ENCODE measurements at places on chromosomes 5 and 9.

DNA sequence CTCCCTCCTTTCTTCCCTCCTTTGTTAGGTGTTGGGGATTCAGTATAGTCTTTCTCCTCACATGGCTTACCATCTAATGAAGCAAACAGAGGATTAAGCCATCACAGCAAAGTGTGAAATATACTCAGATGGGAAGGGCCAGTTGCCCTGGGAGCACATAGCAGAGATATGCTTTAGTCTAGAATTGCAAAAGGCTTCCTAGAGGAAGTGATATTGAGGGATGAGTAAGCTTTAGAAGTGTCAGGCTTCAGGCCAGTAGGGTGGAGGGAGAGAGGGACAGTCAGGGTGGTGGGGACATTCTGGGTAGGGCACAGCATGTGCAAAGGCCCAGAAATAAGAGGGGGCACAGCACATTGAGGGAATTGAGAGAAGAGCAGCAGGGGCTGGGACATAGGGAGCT lies 46.2 kb upstream of the GLRA1 start:
- no peaks in the 10 kb centered on the region for H3K27me3 ChIP-seq
- no peak overlapping the region for H3K4me3 ChIP-seq
- no peak for DNase-seq
- H3K27ac ChIP-seq = no peak overlapping the region
- H3K4me1 ChIP-seq = no peaks in the 10 kb centered on the region
- H3K36me3 ChIP-seq = no peaks in the 10 kb centered on the region

GRCh38 chr5:17132444-17133083 lies 84.9 kb upstream of the BASP1 start:
- H3K4me3 ChIP-seq = no peak overlapping the region
- DNase-seq = peak; percentile 48
- no peaks in the 10 kb centered on the region for H3K27me3 ChIP-seq
- H3K27ac ChIP-seq = no peak overlapping the region

DNA sequence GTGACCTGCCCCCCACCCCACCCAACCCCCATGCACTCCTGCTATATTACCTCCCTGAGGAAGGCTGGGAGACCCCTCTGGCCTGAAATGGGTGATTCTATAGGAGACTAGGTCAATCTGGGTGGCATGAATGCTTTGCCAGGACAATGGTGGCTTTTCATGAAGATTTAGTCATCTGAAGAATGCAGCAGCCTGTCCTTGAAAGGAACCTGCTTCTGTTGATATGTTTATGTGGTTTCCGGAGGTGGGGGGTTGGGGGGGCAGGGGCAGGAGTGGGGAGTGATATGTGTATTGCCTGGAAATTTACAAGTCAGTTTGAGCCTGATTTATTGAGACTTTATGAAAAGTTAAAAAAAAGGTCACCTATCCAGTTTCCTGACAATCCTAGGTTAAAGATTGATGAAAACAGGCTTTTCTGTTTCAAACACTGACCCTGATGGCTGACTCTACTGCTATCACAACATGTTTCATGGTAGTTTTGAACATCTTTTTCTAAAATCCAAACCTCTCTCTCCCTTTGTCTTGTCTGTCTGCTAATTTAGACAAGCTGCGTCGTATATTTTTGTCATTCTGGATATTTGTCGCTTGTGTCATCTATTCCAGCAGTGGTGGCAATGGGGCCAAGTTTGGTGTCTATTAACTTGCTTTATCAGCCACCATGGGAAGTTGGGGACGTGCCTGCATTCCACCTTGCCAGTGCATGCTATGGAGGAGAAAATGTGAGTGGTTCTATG lies 153.7 kb upstream of the EGFLAM start:
- H3K27ac ChIP-seq = peak overlapping the region; percentile 23
- H3K36me3 ChIP-seq = no peaks in the 10 kb centered on the region
- no peaks in the 10 kb centered on the region for H3K27me3 ChIP-seq
- H3K4me1 ChIP-seq = peaks cover 8% of the 10 kb centered on the region

DNA sequence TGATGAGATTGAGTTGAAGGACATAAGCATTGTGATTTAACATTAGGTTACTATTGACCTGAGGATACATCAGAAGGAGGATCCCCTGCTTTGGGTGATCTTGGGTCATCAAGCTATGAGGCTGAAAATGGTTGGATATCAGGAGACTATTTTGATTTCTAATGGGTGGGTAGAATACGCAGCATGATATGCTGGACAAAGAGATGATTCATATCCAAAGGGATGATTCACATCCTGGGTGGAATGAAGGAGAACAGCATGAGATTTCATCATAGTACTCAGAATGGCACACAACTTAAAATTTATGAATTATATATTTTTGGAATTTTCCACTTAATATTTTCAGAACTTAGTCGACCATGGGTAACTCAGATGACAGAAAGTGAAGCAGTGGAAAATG lies 1759.5 kb upstream of the C9orf72 start:
- no peaks in the 10 kb centered on the region for H3K4me1 ChIP-seq
- H3K4me3 ChIP-seq = no peak overlapping the region
- H3K27me3 ChIP-seq = no peaks in the 10 kb centered on the region
- no peak overlapping the region for H3K27ac ChIP-seq

- no peak overlapping the region for H3K27ac ChIP-seq
- no peak for DNase-seq
- no peak overlapping the region for H3K4me3 ChIP-seq
- H3K27me3 ChIP-seq = no peaks in the 10 kb centered on the region
- H3K36me3 ChIP-seq = no peaks in the 10 kb centered on the region
These were observed 72.2 kb downstream of the PRDM9 start for GRCh38 chr5:23579566-23579965.

GRCh38 chr5:33827018-33827707 lies 64.6 kb downstream of the ADAMTS12 start:
- H3K36me3 ChIP-seq = no peaks in the 10 kb centered on the region
- no peak for DNase-seq
- no peak overlapping the region for H3K4me3 ChIP-seq

GRCh38 chr5:170442921-170443320 lies 53.8 kb upstream of the KCNMB1 start:
- DNase-seq = no peak
- H3K27ac ChIP-seq = no peak overlapping the region
- H3K4me1 ChIP-seq = peaks cover 3% of the 10 kb centered on the region
- no peaks in the 10 kb centered on the region for H3K36me3 ChIP-seq
- no peaks in the 10 kb centered on the region for H3K27me3 ChIP-seq

DNA sequence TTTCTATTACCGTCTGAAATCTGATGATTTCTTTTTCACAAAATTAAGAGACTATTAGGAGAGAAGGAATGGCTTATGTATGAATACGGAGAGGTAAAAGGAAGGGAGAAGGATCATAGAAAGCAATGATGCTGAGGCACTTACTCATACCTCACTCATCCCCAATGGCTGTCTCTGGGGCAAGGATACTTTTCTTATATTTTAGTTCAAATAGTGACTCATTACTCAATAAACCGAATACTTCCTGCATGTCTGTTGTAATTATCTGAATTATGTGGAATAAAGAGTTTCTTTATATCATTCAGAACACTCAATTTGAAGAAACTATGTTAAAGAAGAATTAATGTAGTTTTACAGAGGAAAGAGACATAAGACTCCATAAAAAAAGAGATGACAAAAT lies 284.5 kb upstream of the NUDT12 start:
- H3K4me3 ChIP-seq = no peak overlapping the region
- no peaks in the 10 kb centered on the region for H3K36me3 ChIP-seq
- H3K27me3 ChIP-seq = no peaks in the 10 kb centered on the region
- no peaks in the 10 kb centered on the region for H3K4me1 ChIP-seq
- no peak for DNase-seq

GRCh38 chr5:179889885-179890284 lies 17.8 kb downstream of the TBC1D9B start:
- H3K27me3 ChIP-seq = no peaks in the 10 kb centered on the region
- H3K4me3 ChIP-seq = no peak overlapping the region
- H3K4me1 ChIP-seq = no peaks in the 10 kb centered on the region
- no peak overlapping the region for H3K27ac ChIP-seq
- H3K36me3 ChIP-seq = peaks cover 8% of the 10 kb centered on the region

- peak; percentile 66 for DNase-seq
- peak overlapping the region; percentile 37 for H3K27ac ChIP-seq
- H3K36me3 ChIP-seq = no peaks in the 10 kb centered on the region
These were observed 1823.9 kb upstream of the CDH9 start for GRCh38 chr5:28862137-28862859.

- DNase-seq = peak; percentile 88
- H3K4me1 ChIP-seq = peaks cover 6% of the 10 kb centered on the region
- H3K4me3 ChIP-seq = no peak overlapping the region
- no peak overlapping the region for H3K27ac ChIP-seq
- H3K27me3 ChIP-seq = no peaks in the 10 kb centered on the region
- H3K36me3 ChIP-seq = no peaks in the 10 kb centered on the region
These were observed 34.8 kb upstream of the TRIO start for GRCh38 chr5:14108170-14108996.

- no peaks in the 10 kb centered on the region for H3K27me3 ChIP-seq
- no peak overlapping the region for H3K27ac ChIP-seq
- H3K4me3 ChIP-seq = no peak overlapping the region
These were observed 68.3 kb downstream of the AK8 start for GRCh38 chr9:132809677-132810271.

- H3K4me1 ChIP-seq = no peaks in the 10 kb centered on the region
- no peaks in the 10 kb centered on the region for H3K27me3 ChIP-seq
- no peak for DNase-seq
These were observed 74.1 kb upstream of the SH3PXD2B start for GRCh38 chr5:172528440-172528839.

DNA sequence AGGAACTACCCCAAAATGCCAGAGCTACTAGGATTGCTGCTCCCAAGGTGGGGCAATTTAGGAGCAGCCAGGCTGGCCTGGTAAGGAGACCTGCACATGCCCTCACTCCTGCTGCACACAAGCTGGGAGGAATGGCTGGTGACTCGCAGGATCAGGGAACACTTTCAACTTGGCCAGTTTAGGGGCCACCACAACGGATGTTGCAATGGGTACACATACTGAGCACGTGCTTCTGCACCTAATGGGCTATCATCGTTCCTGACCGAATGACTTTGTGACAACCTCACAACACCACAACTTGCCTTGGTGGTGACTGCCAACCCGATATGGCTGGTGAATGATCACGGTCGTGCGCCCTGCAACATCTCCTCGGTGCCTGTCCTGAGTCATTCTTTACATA lies 172.0 kb downstream of the ROR2 start:
- H3K4me3 ChIP-seq = no peak overlapping the region
- no peaks in the 10 kb centered on the region for H3K27me3 ChIP-seq
- no peak for DNase-seq
- peaks cover 5% of the 10 kb centered on the region for H3K4me1 ChIP-seq

- no peaks in the 10 kb centered on the region for H3K4me1 ChIP-seq
- no peak overlapping the region for H3K4me3 ChIP-seq
- no peak overlapping the region for H3K27ac ChIP-seq
- no peak for DNase-seq
These were observed 573.3 kb upstream of the RORB start for GRCh38 chr9:73923796-73924195.

GRCh38 chr5:117077142-117077541 lies 502.5 kb upstream of the SEMA6A start:
- H3K4me3 ChIP-seq = no peak overlapping the region
- H3K27me3 ChIP-seq = no peaks in the 10 kb centered on the region
- DNase-seq = peak; percentile 25

GRCh38 chr5:16675806-16676205 lies 59.0 kb upstream of the RETREG1 start:
- H3K4me3 ChIP-seq = no peak overlapping the region
- no peak overlapping the region for H3K27ac ChIP-seq
- no peak for DNase-seq

DNA sequence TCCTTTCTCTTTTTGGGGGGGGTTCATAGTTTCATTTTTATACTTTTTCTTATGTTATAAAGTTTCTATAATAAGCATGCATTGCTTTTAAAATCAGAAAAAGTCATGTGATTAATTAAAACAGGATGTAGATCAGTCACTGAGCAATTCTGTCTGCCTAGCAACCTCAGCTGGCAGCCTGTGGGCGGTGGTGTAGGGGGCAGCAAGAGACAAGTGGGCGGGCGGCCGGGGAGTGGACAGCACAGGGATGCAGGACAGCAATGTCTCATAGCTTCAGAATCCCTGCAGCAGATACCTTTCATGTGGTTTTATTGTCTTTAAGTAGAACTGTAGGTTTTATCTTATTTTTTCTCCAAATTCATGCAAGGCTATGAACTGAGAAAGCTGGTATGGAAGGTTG lies 101.9 kb upstream of the S1PR3 start:
- H3K27ac ChIP-seq = no peak overlapping the region
- H3K4me1 ChIP-seq = no peaks in the 10 kb centered on the region
- no peaks in the 10 kb centered on the region for H3K27me3 ChIP-seq
- H3K4me3 ChIP-seq = no peak overlapping the region
- no peak for DNase-seq

DNA sequence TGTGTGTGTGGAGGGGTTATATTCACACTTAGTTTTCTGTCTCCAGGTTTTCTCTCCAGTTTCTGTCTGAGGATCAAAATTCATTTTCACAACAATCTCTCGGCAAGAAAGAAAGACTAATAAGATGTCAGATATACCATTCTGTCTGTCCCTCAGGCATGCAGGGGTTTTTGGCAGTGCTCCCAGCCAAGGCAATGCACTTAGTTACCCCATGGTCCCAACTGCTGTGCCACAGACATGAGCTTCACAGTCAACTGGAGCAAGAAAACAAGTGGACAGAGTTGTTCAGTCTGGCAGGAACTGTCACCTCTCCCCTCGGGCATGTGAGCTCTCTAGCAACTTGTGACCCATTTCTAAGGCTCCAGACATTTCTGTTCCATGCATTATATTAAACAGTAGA lies 101.7 kb upstream of the LHFPL2 start:
- H3K4me1 ChIP-seq = no peaks in the 10 kb centered on the region
- H3K4me3 ChIP-seq = no peak overlapping the region
- DNase-seq = no peak
- H3K27ac ChIP-seq = no peak overlapping the region

GRCh38 chr5:64165160-64165499 lies 513 bp upstream of the RNF180 start:
- H3K4me1 ChIP-seq = no peaks in the 10 kb centered on the region
- H3K27me3 ChIP-seq = no peaks in the 10 kb centered on the region
- H3K36me3 ChIP-seq = no peaks in the 10 kb centered on the region
- H3K4me3 ChIP-seq = peak overlapping the region; percentile 29
- no peak overlapping the region for H3K27ac ChIP-seq
- DNase-seq = no peak

GRCh38 chr5:137037848-137038247 lies 461.3 kb downstream of the SPOCK1 start:
- peaks cover 13% of the 10 kb centered on the region for H3K4me1 ChIP-seq
- no peaks in the 10 kb centered on the region for H3K36me3 ChIP-seq
- DNase-seq = peak; percentile 33
- no peaks in the 10 kb centered on the region for H3K27me3 ChIP-seq
- no peak overlapping the region for H3K27ac ChIP-seq

All from mesendoderm (in vitro differentiated cells).